CD4-positive, alpha-beta T cell treated with Interleukin-10 for 1 hour (primary cell): ENCODE measurements at places on chromosomes 11 and 22.
A peak's percentile ranks its signal among the peaks of the same experiment; 100 is the strongest.

GRCh38 chr11:24082860-24083259 lies 414.0 kb upstream of the LUZP2 start:
- no peak for DNase-seq

GRCh38 chr22:26535603-26535908 lies 23.3 kb upstream of the TFIP11 start:
- DNase-seq = no peak

GRCh38 chr11:11451501-11452005 lies 98.5 kb upstream of the CSNK2A3 start:
- DNase-seq = no peak

DNA sequence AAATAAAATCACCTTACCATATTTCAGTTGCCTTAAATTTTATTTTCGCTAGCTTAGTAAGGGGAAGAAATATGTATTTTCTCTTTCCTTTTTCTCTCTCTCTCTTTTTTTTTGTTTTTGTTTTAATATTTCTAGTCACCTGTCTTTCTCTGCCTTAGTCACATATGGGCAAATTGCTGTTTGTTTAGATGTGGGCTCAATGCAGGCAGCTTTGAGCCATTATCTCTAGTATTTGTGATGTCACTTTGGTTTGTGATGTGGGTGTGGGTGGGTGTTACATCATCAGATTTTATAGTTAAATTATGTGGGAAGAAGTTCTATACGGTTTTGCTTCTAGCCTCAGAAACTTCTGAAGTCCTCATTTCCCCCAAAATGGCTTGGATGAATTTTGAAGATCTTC lies at the start of gene C22orf31:
Gene C22orf31 (minus strand): TSS at position 59 of the 400 bp plus-strand sequence. CDS start 39 bp downstream, at position 20.
- no peak for DNase-seq

GRCh38 chr11:77107950-77108349 lies 5.3 kb downstream of the OMP start:
- no peak for DNase-seq

DNA sequence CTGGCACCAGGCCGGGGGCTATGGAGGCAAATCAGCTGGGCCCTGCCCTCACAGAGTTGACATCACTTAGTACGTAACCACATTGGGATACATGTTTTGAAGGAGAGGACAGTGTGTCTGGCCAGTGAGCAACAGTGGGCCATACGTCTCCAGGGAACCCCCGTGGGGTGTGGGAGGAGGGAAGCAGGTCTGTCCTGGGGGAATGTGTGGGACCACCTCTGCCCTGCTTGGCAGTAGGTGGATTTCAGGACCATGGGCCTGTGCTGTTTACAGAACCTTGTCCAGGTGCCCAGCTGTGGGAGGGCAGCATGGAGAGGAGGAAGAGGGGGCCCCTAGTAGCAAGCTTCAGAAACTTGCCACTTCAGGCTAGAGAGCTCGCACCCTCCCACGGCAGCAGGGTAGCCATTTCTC lies 21.0 kb downstream of the P2RY2 start:
- DNase-seq = no peak

DNA sequence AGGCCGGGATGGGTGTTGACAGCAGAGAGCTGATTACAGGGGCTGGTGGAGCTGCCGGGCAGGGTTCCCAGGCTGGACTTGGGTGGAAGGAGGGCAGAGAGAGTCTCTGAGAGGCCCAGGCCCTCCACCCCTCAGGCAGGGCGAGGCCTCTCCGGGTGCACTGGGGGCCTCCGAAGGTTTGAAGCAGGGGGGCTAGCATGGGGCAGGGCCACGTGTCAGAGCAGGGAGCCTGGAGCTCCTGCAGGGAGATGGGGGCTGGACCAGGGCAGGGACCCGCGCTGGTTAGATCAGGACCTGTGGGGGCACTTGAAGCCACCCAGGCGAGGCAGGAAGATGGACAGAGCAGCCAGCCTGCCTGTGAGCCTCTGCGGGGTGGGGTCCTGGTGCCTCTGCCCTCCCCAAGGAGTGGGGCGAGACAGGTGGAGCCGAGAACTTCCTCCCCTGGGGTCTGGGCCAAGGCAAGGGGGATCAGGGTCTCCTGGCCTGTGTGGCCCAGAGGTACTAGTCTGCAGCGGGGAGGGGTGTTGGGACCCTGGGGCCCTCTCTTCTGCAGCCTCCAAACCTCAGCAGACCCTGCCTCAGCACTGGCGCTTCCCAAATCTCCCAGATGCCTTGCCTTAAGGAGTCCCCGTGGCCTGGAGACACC lies 911 bp downstream of the PANX2 start:
- no peak for DNase-seq

DNA sequence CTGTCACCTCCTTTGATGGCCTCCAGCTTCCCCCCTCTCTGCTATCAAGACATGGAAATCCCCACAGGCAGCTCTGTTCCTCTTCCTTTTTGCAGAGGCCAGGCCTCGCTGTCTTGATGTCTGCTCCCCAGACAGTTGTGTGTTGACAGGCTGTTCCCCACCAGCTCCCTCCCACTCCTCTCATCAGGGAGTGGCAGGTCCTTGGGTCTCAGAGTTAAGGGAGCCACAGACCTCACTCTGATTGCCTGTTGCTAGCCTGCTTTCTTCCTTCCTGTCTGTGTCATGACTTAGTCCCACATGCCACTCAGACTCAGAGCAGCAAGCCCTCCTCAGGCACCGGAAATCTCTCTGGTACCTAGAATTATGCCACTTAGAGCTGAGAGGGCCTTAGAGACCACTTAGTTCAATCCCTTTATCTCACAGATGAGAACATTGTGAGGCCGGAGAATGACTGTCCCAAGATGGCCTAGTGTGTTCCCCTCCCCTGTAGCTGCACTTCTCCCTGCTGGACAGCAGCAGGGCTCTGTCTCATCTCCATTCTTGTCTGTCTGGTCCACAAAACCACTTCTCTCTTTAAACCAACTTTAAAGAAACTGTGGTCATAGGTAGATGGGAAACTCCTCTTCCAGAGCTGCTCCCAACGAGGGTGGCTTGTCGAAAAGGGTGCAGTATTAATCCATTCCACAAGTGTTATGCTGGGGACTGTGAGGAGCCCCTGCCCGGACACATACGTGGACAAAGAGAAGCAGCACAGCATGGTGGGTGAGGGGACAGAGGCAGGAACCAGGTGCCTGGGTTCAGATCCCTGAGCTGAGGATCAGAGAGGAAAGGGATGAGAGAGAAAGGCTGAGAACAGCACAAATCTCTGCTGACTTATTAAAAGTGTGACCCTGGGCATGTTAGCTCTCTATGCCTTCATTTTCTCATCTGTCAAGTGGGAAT lies 4.2 kb downstream of the AMPD3 start:
- peak; percentile 74 for DNase-seq
